Mesenchymal stem cell (in vitro differentiated cells and primary cell): ENCODE measurements at places on chromosomes 12 and 14.

DNA sequence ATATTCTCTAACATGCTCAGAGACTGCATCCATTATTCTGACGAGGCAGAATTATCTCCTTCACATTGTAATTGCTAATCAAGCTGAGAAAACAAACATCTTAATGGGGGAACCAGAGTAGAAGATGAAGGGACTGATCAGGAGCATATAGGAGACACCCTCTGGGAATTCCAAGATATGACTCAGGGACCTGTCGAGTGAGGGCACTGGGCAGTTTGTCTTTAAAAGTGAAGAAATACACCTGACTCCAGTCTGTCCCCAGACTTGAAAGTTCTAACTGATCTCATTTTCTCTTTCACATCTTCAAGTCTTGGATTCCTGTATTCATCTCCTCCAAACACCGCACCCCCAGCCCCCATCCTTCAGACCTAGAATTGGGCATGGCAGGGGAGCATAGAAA lies 226.9 kb upstream of the PLXNC1 start:
- H3K4me3 ChIP-seq = no peak overlapping the region
- H3K27me3 ChIP-seq = no peaks in the 10 kb centered on the region
- no peak overlapping the region for H3K27ac ChIP-seq
- H3K4me1 ChIP-seq = peaks cover 1% of the 10 kb centered on the region
- no peak for DNase-seq

DNA sequence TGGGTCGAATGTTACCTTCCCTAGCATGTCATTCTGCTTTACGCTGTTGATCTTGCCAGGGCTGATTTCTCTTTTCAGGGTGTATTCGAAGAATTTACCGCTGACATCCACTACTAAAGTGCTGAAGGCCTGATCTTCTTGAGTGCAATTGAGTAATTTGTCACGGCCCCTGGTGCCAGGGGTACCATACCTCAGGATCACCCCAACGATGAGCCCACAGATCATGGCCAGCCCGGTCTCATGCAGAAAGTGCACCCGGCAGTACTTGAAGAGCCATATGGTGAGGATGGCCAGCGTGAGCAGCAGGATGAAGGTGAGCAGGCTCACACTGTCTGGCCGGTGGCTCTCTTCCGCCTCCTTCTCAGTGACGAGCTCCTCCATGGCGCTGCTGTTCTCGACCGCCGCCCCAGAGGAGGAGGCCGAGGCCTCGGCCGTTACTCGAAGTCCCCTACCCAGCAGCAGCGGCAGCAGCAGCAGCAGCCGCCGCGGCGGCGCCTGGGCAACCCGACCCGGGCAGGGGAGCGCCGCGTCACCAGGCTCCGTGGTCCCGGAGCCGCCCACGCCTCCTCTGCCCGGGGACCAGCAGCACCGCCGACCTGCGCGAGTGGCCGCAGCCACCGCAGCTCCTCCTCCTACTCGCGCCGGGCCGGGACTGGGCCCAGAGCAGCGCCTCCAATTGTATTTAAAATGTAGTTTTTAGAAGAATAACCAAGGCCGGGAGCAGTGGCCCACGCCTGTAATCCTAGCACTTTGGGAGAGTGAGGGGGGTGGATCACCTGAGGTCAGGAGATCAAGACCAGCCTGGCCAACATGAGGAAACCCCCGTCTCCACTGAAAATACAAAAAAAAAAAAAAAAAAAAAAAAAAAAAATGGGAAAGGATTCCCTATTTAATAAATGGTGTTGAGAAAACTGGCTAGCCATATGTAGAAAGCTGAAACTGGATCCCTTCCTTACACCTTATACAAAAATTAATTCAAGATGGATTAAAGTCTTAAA lies 58.5 kb upstream of the TMPO start:
- DNase-seq = peak; percentile 65
- no peak overlapping the region for H3K27ac ChIP-seq
- peaks cover 2% of the 10 kb centered on the region for H3K4me1 ChIP-seq
- no peaks in the 10 kb centered on the region for H3K36me3 ChIP-seq
- H3K27me3 ChIP-seq = no peaks in the 10 kb centered on the region
- H3K4me3 ChIP-seq = peak overlapping the region; percentile 37

DNA sequence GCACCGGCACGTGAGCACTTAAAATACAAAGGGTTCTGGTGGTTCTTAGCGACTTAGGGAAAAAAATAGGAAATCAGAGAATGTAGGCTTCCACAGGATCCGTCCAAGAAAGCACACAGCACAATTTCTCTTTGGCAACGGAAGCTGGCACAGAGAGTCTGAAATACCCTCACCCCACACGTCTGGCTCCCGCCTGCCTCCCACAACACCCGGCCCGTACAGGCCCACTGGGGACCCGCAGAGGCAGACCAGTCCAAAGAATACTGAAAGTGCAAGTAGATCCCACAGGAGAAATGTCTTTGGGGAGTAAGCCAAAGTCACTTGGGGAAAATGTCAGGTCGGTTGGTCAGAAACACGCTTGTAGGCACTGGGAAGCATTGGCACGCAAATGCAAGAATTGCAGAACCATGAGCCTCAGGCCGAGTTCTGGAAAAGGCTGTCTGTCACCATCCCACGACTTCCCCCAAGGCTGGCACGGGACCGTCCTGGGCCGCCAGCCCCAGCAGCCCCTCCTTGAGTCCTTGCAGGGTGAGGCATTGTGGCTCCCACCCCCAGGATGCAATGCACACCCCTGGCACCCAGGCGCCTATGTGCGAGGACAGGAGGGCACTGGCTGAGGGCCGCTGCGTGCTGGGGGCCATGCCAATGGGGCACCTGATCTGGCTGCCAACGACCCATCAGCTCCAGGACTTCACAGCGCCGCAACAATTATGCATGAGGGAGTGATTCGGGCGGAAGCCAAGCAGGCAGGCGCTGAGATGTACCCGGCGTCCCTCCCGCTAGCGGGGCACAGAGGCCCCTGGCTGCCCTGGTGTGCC lies 29.7 kb downstream of the CHGA start:
- no peak overlapping the region for H3K27ac ChIP-seq
- no peaks in the 10 kb centered on the region for H3K27me3 ChIP-seq
- H3K36me3 ChIP-seq = peaks cover 44% of the 10 kb centered on the region
- H3K4me1 ChIP-seq = peaks cover 3% of the 10 kb centered on the region
- no peak for DNase-seq
- no peak overlapping the region for H3K4me3 ChIP-seq

DNA sequence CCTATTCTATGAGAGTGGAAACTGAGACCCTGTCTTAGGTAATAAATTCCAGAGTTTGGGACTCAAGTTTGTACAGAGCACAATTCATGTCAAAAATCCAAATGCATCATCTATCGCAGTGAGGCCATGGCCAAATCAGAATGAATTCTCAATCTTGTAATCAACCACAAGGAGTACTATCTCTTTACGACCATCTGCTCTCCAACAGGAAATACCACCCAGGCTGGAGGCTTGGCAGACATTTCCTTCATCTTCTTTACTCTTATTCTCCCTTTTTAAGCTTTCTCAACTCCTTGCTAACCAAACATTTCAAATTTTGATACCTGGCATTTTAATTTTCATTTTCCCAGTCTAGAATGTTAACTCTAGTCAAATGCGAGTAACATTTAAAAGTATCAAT lies 32.7 kb upstream of the RNU6-7 start:
- DNase-seq = no peak
- no peak overlapping the region for H3K4me3 ChIP-seq
- no peak overlapping the region for H3K27ac ChIP-seq
- no peaks in the 10 kb centered on the region for H3K36me3 ChIP-seq
- H3K4me1 ChIP-seq = no peaks in the 10 kb centered on the region
